ENCODE measurements at places on chromosomes 7 and 10.

DNA sequence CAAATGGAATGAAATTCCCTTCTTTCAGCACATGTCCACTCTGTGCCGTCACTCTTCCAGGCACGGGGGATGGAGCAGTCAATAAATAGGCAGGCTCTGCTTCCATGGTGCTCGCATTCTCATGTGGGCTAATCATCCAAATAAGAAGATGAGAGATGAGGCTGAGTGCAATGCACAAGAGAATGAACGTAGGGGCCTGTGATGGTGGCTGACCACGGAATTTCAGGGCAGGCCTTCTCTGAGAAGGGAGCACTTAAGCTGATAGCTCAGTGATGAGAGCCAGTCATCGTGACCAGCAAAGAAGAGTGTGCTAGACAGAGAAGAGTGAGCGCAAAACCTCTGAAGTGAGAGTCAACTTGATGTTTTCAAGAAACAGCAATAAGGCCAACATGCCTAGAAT is 47.9 kb downstream of the TAF3 start:
- DNase-seq: no peak

DNA sequence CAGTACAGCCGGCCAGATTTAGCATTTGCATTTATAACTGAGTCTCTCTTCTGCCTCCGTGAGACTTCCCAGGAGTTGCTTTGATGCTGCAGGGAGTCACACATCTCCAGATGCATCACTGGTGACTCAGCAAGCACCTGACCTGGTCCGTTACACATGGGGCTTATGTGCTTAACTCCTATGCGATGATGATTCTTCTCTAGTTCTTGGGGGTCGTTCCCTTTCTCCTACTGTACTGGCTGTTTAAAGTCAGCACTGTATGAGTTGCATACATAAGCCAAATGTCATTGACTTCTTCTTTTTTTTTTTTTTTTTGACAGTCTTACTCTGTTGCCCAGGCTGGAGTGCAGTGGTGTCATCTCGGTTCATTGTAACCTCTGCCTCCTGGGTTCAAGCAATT is 13.0 kb upstream of the AKR1E2 start:
- no peak for DNase-seq

GRCh38 chr7:107953924-107954303 is 49.0 kb downstream of the LAMB1 start:
- no peak for DNase-seq

DNA sequence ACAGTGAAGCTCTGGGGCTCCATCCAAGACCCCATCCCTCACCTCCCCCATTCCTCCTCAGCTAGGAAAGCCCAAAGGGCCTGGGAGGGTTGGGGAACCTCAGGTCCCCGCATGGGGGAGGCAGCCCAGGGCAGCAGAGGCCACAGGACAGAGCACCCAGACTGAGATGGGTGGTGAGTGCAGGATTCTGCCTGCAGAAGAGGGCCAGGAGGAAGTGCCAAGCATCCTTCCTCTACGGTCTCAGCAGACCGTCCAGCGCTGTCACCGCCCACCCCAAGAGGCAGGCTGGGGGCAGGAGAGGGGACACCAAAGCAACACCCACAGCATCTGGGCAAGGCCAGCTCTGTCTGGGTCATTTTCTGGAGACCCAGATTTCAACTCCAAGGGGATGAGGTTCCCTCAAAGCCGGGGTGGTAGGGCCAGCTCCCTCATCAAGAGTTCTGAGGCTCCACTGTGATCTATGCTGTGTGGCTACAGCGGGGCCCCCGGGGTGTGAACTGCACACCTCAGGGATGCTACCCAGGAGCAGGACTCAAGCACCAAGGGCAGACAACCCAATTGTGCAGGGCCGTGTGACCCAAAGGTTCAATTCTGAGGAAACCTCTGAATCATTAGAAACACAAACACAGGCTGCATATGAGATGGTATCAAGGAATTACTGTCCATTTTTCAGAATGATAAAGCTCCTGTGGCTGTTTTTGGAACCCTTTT is 46.8 kb downstream of the CAMK2B start:
- no peak for DNase-seq

DNA sequence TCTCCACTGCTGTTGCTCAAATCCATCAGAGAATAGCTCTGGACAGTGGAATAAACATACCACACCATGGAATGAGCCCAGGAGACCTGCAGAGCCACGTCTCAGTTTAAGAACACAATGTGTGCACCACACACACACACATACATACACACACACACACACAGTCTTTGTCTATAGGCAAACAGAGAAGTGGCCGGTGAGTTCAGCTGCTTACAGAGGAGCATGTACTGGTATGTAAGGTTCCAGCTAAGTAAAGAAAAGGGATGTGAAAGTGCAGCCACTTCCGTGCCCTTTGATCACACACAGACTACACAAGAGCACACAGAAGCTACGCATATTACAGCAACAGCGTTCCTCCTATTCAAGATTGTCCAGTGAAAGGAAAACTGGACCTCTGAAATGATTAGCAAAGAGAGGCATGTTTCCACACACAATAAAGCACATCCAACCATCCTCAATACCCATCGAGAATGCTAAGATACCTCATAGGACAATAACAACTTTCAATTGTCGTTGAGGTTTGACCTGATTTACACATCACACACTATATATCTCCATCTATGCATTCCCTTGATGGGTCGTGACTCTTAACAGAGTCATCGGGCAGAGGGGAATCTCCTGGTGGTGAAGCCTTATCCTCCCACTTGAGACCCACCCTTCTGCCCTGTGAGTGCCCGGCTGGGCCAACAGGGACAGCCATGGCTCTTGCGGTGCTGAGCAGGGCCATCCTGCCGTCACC is 23.6 kb downstream of the SLC35B4 start:
- DNase-seq: no peak

DNA sequence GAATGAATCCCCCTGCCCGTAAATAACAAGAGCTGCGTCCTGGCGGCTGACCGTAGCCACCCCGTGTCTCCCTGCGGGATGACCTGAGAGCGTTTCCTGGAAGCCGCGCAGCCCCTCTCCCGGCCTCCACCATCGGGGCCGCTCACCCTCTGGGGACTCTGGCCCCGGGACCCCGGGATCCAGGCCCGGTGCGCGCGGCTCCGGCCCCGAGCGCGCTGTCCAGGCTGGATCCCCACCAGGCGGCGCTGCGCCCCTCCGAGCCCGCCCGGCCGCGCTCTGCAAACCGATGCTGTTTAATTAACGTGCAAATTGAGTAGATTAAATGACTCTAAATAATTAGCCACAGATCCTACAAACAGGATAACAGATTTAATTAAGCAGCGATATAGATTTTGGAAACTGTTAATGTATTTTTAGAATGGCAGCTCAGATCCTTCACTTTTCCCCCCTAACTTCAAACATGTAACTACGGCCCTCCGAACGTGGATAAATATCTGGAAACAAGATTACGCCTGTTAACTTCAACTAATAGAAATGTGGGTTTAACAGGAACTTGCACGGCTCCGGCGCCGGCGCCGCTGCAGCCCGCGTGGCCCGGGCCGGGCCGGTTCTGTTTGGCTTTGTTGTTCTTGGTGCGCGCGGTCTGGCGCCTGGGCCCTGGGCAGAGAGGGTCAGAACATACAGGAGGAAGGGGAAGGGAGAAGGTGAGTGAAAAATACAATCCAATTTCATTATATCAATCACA is 7.1 kb upstream of the UNCX start:
- DNase-seq: no peak

DNA sequence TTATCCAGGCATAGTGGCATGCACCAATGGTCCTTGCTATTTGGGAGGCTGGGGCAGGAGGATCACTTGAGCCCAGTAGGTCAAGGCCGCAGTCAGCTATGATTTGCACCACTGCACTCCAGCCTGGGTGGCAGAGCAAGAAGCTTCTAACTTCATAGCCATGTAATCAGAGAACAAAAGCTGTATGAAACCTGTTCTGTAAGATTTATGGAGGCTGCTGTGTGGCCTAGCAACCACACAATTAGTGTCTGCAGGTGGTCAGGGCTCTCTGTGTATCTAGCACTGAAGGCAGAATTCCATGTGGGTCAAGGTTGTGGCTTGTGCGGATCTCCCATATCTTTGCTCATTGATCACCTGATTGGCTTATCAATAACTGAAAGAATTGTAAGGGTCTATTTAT is 221.5 kb upstream of the FOXK1 start:
- no peak for DNase-seq

DNA sequence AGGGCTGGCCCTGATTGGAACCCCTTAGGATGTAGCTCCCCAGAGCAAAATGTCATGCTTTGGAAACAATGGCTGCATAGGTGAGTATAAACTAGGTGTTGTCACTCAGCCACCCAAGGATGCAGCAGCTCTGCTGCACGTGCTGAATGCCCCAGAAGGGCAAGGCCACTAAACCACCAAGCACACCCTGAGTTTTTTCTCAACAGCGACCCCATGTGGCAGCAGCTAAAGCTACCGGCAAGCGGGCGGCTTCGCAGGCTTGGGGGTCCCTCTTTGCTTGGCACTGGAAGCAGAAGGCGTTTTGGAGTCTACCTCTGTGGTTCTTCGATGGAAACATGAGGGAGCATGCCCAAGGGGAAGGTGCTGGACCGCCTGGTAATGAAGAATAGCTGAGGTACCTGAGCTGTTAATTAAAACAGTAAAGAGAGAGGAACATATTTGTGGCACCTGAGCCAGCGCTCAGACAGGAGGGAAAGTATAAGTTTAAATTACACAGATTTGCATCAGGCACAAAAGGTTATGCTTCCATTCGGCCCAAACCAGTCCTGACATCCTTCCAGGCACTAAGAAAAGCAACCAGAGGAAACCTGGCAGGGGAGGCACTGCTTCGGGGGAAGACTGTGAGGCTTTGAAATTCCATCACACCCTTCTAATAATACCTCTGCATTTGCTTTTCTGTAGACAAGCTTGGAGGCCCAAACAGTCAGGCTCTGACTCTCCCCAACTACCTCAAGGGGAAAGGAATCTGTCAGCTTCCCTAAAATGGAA is 152.1 kb downstream of the GFRA1 start:
- DNase-seq: no peak

GRCh38 chr7:101543846-101544245 is 85.2 kb downstream of the MYL10 start:
- no peak for DNase-seq

DNA sequence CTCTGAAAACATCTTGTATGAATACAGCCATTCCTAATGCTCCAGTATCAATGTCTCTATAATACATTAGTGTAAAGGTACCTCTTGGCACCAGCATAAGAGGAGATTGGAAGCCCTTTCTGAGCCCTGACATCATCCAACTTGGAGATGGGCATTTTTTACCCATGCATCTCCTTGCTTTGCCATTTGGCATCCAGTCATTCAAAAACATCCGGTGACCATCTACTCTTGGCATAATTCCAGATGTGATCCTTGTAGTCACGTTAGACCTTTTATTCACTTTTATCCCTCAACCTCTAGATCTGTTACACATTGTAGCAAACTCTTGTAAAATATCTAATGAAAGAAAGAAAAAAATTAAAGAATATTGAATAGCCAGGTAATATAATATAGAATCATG is 17.9 kb upstream of the SGMS1 start:
- no peak for DNase-seq

GRCh38 chr7:123535517-123535916 is 1.1 kb upstream of the IQUB start:
- no peak for DNase-seq

DNA sequence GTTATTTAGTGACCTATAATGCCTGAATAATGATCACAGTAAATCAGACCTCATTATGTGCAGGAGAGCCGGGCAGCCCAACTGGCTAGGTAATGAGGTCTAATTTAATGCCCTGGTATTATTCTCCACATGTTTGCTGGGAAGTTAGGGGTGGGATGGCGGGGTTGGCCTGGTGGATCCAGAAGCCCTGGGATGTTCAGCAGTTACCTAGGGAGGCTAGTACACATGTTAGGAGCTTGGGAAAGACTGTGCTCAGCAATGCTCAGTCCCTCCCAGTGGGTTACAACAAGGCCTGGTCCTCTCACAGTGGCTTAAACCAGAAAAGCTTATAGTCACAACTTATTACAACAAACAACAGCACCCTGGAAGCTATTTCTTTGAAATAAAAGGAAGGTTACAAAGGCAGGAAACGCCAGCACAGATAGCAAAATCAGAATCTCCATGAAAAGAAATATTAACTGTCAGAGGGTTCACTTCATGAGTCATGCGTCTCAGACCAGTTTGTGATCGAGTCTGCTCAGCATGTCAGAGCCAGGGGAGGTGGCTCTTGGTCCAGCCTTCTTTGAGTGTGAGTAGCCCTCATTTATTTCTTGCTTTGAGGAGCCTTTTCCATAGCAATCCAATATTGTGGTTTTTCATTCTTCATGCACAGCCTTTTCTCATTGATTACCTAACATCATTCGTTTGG is 418.6 kb upstream of the NPVF start:
- DNase-seq: no peak

DNA sequence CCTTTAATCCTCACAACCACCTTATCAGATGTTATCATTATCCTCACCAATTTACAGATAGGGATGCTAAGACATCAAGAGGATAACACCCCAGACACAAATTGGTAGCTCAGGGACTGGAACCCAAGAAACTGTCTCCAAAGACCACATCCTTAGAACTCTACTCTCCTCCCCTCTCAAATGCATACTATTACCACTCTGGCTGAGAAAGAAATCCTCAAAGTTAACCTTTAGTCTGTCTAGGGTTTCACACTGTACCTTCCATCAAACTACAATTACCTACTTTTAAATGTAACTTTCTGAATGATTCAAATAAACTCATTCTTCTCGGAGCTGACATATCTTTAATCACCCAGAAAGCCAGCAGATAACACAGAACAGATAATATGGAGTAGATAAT is 6.6 kb downstream of the EZH2 start:
- DNase-seq: no peak

DNA sequence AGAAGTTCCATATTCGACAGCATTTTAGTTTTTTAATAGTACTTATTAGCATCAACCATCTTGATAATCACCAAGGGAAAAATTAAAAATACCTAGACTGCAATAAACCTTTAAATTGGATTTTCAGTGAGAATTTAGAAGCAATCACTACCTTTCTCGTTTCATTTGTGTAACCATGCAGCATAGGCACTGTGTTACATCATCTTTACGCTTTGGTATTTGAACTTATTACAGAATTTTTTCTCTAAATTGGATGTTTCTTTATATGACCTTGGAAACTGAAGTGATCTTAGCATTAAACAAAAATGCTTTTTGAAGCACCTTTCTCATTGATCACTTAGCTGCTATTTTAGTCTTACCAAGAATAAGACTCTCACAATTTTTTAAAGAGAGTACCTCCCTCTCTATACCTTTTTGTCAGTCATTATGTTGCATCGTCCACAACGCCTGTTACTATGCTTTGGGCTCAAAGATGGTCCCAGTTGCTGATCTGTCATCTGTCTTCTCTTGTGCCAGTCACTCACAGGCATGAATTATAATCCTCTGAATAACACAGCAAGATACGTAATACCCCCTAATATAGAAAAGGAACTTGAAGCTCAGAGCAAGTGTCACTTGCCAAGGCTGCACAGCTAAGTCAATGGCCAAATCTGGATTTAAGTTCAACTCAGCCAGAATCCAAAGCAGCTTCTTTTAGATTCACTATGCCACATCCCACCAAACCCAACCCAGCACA is 19.6 kb upstream of the ASCC1 start:
- DNase-seq: no peak

DNA sequence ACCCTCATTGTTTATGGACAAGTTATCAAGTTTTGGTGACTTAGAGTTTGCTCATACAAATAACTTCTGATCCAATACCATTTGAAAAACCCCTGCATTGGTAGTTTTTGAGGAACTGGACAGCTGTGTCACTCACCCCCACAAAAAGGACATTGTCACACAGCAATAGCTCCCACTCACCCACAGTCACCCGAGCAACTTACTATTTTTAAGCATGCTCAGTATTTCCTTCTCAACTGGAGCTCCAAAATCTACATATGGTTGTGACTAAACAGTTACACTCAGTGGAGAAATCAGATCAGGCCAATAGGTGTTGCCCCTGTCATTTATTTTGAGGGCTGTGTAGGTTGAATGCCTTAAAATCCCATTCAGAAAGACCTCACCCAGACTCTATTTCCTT is 165.2 kb upstream of the AUTS2 start:
- DNase-seq: no peak

Data from skin of body (tissue), 3 donors.